ENCODE measurements at places on chromosomes 3 and 15.

DNA sequence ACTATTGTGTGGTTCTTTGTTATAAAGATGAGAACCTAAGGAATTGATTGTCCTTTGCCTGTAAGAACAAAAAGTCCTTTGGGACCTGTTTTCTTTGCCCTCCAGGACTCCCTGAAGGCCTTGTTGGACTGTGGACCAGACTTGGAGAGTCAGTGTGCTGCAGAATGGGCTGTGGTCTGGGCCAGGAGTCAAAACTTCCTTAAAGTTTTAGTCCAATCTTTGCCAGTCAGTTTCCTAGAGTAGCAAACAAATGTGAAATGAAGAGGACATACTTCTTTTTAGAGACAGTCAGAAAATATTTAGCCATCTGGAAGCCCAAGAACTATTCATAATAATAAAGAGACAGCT lies 45.4 kb downstream of the PDE8A start:
- no peak for DNase-seq

GRCh38 chr15:64009798-64010261 lies 36.5 kb downstream of the DAPK2 start:
- DNase-seq = no peak

GRCh38 chr3:137324114-137324513 lies 366.3 kb downstream of the IL20RB start:
- no peak for DNase-seq

GRCh38 chr3:112976953-112977352 lies 2.0 kb upstream of the CD200R1 start:
- no peak for DNase-seq

DNA sequence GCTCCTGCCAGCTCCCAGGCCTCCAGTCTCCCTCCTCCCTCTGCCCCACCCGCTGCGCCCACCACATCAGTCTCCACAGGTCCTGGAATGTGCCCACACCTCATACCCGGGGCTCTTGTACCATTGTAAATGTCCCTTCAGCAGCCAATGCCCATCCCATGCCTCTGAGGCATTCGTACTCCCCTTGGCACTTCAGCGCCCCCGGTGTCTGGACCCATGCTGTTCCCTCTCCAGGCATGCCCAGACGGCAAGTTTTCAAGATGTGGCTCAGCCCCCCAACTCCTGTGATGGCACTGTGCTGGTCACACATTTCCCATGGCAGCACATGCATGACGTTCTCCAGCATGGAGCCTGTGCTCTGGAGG lies 13.3 kb downstream of the PLXND1 start:
- no peak for DNase-seq

- DNase-seq = no peak
Measured at GRCh38 chr3:31159331-31160039, 265.0 kb upstream of the GADL1 start.

DNA sequence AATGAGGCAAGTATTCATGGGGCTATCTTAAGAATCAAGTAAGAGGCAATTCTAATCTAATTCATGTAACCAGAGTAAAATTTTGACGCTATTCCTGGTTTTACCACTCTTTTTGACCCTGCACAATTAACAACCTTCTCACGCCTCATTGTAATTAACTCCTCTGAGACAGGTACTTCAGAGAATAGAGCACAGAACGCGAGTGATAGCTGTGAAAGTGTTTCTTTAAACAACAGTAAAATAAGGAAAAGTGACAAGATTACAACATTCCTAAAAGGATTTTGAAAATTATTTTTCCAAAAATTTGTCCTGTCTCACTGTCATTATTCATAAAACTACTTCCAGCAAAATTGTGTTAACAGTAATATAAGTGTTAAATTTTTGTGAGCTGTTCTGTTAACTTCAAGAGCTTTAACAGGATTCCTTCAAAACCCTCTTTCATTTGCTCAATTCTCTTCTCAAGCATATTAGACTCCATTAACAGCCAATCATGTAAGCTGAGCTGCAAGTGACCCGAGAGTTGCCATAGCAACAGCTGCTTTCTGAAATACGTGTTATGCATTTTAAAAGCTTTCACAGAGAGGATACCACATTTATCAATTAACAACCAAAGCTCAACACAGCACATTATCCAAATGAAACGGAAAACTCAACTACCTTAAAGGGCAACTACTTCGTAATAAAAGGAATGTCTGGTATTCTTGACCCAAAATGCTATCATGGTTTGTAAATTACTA lies 93.1 kb downstream of the STAG1 start:
- DNase-seq = peak; percentile 25

- no peak for DNase-seq
Measured at GRCh38 chr3:187734841-187735240, 10.4 kb downstream of the BCL6 start.

GRCh38 chr3:190325923-190326322 lies 3.7 kb upstream of the CLDN1 start:
- no peak for DNase-seq

DNA sequence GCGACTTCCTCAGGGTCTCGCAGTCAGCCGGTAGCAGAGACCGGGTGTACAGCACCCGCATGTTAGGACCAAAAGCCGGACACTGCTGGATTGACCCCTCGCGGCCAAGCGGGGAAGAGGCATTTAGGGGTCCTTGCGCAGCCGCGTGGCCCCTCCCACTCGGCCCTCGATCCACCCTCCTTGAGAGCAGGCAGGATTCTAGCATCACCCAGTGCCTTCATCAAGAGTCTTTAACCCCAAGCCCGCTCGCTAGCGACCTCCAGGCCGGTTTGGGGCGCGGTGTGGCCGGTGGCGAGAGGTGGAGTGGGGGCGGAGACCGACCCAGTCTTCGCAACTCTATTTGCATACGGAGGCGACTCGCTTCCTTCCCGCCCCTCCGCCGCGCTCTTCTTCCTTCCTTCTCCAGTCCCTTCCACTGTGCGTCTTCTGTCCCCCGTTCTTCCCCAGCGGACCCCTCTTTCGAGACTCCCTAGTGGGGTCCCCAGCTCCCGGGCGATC lies at the start of gene ST6GAL1:
TSS of gene ST6GAL1 (plus strand) at position 384 of the 498 bp plus-strand sequence. CDS start 112,178 bp downstream, outside the sequence.
- DNase-seq = no peak

DNA sequence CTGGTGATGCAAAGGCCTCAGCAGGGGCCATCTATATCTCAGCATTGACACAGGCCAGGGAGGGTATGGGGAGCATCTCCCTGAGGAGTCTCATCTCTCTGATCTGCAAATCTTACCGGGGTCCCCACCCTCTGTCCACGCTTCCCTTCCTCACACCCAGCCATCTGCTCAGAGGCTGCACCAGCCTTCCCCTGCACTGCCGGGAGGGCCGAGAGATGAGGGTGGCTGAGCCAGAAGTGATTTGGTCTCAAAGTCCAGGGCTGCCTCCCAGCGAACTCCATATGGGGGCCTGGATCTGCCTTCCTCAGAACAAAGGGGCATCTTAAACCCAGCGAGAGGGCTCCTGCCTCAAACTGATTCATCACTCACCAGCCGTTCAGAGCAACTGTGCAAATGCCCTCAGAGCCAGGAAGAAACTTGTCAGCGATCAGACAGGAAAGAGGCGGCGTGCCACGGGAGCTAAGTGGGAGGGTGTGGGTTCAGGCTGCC lies 4.6 kb downstream of the IGDCC3 start:
- no peak for DNase-seq

DNA sequence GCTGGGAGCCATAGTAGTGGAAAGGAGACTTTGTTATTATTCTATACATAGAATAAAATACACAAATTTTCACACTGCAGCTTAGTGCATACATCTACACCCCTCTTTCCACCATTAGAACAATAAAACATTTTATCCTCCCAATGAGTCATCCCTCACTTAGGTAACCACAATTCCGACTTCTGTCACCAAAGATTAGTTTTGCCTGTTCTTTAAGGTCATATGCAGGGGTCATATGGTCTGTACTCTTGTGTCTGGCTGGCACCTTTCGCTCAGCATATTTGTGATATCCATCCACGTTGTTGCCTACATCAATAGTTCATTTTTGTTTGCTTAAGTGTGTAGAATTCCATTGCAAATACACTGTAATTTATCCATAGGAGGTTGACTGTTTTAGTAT lies 399.4 kb downstream of the SHQ1 start:
- DNase-seq = no peak

DNA sequence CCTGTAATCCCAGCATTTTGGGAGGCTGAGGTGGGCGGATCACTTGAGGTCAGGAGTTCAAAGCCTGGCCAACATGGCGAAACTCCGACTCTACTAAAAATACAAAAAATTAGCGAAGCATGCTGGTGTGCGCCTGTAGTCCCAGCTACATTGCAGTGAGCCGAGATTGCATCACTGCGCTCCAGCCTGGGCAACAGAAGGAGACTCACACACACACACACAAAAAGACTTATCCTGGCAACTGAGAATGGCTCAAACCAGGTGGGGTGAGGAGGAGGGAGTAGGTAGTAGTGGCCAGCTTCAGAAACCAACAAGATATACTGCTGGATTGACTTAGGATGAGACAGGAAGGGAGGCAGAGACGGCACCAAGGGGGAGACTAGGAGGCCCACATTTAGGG lies 53.4 kb upstream of the APEH start:
- DNase-seq = no peak

- DNase-seq = no peak
Measured at GRCh38 chr15:82003916-82004315, 41.9 kb downstream of the MEX3B start.

- DNase-seq = no peak
Measured at GRCh38 chr3:18987862-18988447, 160.4 kb upstream of the KCNH8 start.

Data from amniotic stem cell (primary cell).